ENCODE measurements at places on chromosomes 1 and 21.

- DNase-seq = no peak
Measured at GRCh38 chr1:117237726-117238381, 27.1 kb upstream of the VTCN1 start.

- peak; percentile 69 for DNase-seq
Measured at GRCh38 chr1:206579747-206580437, 32.4 kb downstream of the EIF2D start.

DNA sequence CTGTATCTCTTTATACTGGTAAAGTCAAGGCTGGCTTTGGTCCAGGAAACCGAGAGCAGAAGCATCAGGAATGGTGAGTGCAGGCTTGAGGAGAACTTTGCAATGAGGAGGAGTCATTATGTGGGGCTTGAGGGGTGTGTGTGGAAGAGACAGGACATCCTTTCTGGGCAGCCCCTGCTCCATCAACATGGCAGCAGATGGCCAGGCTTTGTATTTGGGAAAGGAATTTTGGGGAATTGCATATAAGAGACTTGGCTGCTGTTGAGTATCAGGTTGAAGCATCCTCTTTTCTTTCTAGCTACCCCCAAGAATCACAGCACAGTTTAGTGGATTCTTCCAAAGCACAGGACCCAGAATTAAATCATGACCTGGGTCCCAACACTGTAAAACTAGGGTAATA is 33.4 kb downstream of the VTCN1 start:
- no peak for DNase-seq

GRCh38 chr1:112714313-112715263 is 544 bp downstream of the PPM1J start:
- DNase-seq = peak; percentile 39

DNA sequence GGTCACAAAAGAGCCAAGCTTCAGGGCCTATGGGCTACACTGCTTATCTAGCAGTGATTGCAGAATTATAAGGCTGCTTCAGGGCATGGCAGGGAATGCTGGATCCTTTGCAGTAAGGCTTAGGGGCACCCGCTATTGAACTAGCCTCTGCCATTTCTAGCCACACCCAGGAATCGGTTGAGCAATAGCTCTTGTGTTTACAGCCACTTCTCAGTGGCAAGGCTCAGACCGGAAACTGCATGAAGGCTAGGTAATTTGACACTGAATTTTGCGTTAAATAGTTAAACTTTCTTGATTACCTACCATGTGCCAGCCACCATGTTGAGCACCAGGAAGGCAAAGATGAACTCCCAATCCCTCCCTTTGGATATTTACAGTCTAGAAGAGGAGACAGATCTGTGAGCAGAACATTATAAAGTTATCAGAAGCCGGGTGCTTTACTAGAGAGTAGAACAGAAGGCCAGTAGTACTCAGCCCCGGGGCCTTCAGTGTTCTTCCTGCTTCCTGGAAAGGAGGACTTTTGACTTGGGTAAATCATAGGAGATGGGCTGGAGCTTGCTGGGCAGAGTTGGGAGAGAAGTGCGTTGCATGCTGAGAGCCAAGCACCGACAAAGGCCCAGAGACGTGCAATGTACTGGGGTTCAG is 98.6 kb upstream of the LPGAT1 start:
- no peak for DNase-seq

DNA sequence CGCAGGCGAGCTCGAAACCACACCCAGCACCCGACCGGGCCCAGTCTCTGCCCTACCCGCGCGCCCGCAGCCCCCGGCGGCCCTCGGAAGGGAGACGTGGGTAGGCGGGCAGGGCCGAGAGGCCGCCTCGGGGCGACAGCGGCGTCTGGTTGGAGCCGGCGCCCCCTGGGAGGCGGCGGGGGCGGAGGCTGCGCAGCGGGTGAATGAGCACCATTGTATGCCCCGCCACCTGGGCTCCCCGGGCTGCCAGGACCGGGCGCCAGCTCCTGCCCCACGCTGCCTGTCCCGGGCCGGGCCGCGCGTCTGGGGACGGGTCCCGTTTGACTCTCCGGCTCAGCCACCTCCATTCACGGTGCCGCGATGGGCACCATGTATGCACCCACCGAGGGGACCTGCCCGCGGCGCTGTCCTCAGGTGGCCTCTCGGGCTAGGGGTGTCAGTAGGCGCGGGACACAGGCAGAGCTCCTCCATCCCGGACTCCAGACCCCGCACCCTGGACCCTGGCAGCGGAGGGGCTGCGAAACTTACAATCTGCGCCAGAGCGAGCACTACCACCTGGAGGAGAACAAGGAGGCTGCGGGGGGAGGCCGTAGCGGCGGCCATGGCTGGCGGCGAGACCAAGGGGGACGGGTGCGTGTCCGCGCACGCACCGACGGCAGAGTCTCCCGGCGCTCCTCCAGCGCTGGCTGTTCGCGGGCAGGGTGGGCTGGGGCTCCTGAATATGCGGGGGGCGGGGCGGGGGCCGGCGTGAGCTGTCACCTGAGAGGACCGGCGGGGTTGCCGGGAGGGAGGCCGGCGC is at the start of gene COL9A2:
TSS of gene COL9A2 (minus strand) at position 692 of the 799 bp plus-strand sequence. CDS start at position 603, 89 bp downstream.
- peak; percentile 90 for DNase-seq

DNA sequence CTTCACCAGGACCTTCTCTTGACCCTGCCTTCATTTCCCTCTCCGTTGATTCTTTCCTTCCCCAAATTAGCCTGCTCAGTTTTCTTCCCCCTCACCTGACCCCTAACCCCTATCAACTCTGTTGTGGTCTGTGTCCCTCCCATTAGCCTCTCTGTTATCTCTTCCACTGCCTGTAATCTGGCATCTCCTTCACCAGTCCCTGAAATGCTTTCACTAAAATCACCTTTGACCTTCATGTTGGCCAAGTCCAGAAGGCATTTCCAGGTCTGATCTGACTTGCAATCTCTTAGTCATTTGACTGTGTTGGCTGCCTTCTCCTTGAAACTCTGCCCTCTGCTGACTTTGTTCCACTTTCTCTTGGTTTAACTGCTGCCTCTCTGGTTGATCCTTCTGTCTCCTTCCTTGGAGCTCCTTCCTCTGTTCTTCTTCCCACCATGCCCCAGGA is 28.2 kb downstream of the ATP8B2 start:
- peak; percentile 9 for DNase-seq

DNA sequence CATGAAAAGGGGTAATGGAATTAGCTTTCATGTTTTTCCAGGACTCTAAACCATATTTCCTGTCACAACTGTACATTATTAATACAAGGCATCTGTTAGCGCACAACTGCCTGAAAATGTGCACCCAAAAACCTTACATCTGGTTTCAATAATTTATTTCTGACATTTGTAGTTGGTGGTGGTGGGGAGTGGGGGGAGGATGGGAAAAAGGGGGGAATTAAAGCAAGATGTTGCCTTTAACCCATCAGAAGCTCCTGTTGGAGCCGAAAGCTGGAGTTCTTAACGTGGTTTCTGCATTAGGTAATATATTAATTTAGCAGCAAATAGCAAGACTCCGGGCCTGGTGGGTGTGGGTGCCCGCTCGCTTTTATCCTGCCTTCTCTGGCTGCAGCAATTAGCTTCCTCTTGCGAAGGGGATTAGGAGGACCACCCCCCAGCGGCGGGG is 36.9 kb upstream of the HHAT start:
- no peak for DNase-seq

DNA sequence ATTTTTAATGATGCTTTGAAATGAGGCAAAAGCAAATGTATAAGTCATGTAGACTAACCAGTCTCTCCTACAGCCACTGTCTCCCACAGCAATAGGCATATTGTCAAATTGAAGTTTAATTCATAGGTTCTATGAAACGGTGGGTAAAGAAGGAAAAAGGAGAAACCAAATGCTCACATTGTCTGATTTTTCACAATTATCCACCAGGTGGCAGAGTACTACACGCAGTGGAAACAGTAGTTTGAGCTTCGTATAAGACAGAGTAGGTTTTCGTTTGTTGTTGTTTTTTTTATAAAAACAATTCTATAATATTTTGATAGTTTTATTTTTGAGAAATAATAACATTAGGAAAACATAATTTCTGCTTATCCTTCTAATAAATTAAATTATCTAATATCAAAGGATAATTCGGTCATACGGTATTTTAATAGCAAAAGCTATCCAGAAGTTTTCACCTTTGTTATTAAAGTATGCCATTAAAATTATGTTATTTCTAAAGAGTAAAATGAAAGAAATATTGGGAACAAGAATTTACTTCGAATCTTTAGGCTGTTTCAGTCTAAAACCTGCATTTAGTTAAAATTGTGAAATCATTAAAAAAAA is 39.1 kb downstream of the TYW3 start:
- peak; percentile 24 for DNase-seq

- DNase-seq = no peak
Measured at GRCh38 chr1:162404550-162405160, 7.3 kb downstream of the SH2D1B start.

- DNase-seq = no peak
Measured at GRCh38 chr1:236862615-236863211, 67.6 kb downstream of the MTR start.

- DNase-seq = no peak
Measured at GRCh38 chr1:115725600-115725999, 42.9 kb downstream of the CASQ2 start.

- no peak for DNase-seq
Measured at GRCh38 chr1:201136355-201137023, 9.5 kb upstream of the ASCL5 start.

- no peak for DNase-seq
Measured at GRCh38 chr1:1374589-1374928, 448 bp downstream of the AURKAIP1 start.

GRCh38 chr21:41961282-41961701 is 7.5 kb upstream of the C2CD2 start:
- DNase-seq = no peak

DNA sequence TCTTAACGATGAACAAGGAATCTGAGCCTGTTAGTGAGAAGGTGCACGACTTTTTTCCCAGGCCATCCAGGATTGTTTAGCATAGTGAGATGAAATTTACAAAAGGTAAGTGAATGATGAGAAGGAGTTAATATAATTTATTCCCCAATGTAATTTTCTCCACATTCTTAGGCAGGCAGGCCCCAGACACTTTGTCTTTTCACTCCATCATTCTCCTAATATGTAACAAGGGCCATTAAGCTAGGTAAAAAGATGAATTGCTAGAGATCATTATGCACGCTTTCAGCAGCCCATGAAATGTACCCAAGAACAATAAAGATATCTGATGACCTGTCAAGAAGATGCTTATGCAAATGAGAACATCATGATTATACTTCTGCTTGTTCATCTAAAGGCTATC is 24.1 kb downstream of the NIBAN1 start:
- DNase-seq = no peak

DNA sequence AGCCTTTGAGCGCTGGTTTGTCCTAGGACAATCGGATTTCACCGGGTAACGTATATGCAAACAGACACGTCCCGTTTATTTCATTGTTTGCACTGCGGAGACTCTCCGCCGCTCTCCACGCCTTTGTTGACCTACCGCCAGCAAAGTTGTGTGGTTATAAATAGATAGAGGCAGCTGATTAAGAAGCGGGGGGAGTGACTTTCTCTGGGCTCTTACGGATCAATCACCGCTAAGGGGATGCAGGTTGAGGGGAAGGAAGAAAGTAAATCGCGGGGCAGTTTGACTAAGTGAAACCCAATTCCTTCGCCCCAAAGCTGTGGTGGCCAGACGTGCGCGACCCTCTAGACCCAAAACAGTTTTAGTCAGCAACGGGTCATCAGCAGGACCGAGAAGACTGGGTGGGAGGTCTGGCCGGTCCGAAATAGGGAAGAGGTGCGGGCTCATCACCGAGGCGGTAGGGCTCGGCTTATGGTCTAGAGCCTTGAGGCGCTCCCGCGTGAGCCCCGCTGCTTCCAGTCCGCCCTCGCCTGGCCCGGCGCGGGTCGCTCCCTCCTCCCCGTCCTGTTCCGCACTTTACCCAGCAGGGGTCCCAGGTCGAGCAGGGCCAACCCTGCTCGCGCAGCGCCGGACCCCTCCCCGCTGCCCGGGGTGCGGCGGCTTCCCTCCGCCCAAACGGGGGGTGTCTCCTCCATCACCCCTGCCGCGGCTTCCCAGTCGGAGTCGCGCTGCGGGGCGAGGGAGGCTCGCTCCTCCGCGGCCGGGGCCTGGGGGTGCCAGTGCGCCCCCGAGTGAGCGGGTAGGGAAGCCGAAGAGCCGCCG is 120.8 kb upstream of the RRP15 start:
- peak; percentile 3 for DNase-seq

GRCh38 chr1:229118477-229119061 is 152.3 kb upstream of the RAB4A start:
- DNase-seq = no peak

- DNase-seq = no peak
Measured at GRCh38 chr1:229128066-229128608, 142.8 kb upstream of the RAB4A start.

- no peak for DNase-seq
Measured at GRCh38 chr1:151547119-151547899, 7.2 kb downstream of the TUFT1 start.

DNA sequence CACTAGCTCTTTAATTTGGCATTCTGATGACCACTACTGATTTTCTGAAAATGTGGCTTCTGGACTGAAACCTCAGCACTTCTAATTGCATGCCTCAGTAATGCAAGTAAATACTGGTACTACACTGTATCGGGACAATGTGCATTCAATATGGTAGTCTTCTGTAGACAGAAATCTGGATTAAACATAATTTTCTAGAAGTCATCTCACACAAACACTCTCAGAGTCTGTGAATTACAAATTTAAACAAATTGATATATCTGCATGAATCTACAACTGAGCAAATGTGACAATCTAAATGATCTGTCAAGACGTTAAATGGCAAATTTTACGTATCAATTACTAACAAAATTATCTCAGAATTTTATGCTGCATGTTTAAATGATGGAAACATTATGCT is 23.7 kb downstream of the HP1BP3 start:
- DNase-seq = no peak

- DNase-seq = no peak
Measured at GRCh38 chr1:214658785-214659184, 55.8 kb downstream of the CENPF start.

GRCh38 chr1:194227161-194227560 is 1040.7 kb upstream of the B3GALT2 start:
- DNase-seq = no peak

DNA sequence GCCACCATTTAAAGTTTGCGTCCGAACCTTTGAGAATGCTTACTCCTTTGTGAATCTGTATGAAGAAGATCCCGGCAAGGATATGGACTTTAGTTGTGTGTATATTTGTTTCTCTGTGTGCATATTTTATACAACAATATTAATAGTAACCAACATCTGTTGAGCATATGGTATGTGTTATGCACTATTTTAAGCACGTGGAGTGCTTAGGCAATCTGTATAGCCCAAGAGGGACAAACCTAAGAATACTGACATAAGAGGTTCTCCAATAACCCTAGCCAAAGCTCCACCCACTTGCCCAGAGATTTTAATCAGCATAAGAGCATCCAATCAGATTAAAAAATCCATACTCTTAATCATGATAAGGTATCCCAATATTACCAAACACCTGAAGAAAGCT is 92.7 kb downstream of the MAB21L3 start:
- DNase-seq = no peak

DNA sequence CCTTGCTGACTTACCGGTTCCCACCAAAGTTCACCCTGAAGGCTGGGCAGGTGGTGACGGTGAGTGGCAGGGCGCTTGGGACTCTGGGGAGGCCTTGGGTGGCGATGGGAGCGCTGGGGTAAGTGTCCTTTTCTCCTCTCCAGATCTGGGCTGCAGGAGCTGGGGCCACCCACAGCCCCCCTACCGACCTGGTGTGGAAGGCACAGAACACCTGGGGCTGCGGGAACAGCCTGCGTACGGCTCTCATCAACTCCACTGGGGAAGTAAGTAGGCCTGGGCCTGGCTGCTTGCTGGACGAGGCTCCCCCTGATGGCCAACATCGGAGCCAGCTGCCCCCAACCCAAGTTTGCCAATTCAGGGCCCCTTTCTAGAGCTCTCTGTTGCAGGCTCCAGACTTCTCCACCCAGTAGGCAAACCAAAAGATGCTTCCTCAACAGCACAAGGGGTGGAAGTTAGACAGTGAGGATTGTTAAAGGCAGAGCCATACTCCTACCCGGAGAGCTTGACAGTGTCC is 16.4 kb upstream of the SEMA4A start:
- DNase-seq = no peak

All from germinal center (tissue), 1 donor.